ENCODE measurements at places on chromosomes 16 and 17.

- no peak for DNase-seq
These were observed 31.9 kb upstream of the CPNE2 start for GRCh38 chr16:57060323-57061083.

DNA sequence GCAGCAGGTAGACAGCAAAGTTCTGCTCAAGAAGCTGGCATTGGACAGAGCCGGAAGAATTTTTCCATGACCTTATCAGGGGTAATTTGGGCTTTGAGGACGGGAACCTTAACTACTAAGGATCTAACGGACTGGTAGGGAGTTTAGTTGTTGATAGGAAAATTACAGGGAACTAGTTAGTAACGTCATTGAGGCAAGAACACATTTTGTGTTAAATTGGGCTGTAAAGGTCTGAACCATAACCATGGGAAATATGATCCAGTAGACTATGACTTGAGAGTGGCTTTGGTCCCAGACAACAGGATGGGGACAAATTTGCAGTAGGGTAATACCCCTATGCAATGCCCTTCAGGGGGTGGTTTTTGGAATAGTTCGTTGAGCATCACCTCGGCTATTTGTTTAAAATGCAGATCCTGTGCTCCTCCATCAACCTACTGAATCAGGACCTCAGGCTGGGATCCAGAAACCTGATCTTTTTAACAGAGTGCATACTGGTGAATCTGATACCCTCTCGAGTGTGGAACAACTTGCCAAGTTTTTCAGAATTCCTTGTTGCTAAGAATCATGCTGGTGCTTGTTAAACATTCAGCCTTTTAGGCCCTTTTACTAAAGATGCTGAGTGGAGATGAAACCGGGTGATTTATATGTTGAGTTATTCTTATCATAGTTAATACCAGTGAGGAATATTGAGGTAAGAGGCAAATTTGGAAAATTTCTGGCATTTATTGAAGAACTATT lies 255.1 kb downstream of the MAP2K6 start:
- no peak for DNase-seq

DNA sequence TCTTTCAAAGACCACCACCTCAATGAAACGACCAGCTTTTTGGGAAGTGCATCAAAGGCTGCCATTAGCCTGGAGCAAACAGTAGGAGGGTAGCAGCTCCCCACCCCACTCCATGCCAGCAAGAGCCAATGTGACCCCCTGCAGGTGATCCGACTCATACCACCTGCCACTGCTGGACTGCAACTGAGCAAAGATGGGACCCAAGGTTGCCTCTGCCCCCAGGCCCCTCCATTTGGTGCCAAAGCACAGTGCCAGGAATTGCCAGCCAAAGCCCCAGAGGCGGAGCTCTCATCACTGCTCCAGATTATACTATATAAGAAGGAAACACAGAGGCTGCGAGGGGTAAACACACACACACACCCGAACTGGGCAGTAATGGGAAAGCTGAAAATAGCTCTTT lies 8.3 kb downstream of the PITPNM3 start:
- no peak for DNase-seq

GRCh38 chr17:38883592-38884526 lies 14.0 kb downstream of the LASP1 start:
- DNase-seq: no peak

- DNase-seq: no peak
These were observed 1.0 kb downstream of the BAHCC1 start for GRCh38 chr17:81396278-81396721.

- DNase-seq: no peak
These were observed 112.1 kb downstream of the BANP start for GRCh38 chr16:88063211-88063773.

GRCh38 chr16:53053967-53054669 lies 673 bp upstream of the CHD9 start:
- DNase-seq: peak; percentile 34

- no peak for DNase-seq
These were observed 5.2 kb upstream of the FOXJ1 start for GRCh38 chr17:76146053-76146851.

DNA sequence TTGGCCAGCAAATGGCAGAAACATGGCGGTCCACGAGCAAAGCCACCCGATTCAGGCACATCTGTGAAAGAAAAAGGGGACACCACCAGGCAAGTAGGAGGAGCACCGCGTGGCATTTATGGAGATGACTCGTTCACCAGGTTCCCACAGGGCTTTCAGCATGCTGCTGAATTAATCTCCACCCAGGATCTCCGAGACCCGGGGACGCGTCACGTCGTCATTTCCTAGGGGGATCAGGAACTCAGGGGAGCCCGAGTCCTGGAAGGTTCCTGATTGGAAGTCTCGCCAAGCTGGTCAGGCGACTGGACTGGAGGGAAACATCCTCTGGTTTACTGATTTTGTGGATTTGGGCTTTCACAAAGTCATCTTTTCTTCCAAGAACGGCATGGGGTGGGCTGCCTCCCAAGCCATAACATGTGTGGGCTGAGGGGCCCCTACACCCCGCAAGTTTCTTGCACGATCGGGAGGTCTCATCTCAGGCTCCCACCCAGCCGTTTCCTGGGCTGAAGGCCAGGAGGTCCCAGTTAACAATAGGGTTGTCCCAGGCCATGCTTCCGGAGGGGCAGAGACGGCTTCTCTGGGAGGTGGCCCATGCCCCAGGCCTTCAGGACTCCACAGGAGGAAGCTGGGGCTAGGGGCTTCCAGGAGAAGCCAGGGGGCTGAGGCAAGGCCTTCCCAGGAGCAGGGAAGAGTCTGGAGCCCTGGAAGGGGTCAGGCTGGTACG lies 645 bp downstream of the DNAH17 start:
- no peak for DNase-seq

- DNase-seq: no peak
These were observed 95.6 kb downstream of the PRKCA start for GRCh38 chr17:66398059-66398458.

GRCh38 chr17:2266865-2267228 lies 36.7 kb downstream of the SMG6 start:
- DNase-seq: no peak

- no peak for DNase-seq
These were observed 9.0 kb upstream of the ADGRG3 start for GRCh38 chr16:57658878-57659674.

- DNase-seq: no peak
These were observed 350.2 kb upstream of the CDH8 start for GRCh38 chr16:62386411-62386810.
